ENCODE measurements at places on chromosomes 13 and 19. TPM values are rescaled to one million over a fixed set of nuclear protein-coding genes. Genes with fewer than 3 reads are reported as not detected.

The CBY2 gene
- total RNA-seq, result not detected

The PSG11 gene
- total RNA-seq, result 0.11 TPM

The DLEU7 gene
- not detected for total RNA-seq

The PRODH2 gene
- not detected for total RNA-seq

The CGB1 gene
- total RNA-seq, result not detected

The KIR3DL1 gene
- not detected for total RNA-seq

The COL5A3 gene
- 21.8 TPM for total RNA-seq

The ISOC2 gene
- total RNA-seq, result 53.3 TPM

The TUBB4A gene
- total RNA-seq, result not detected

The CYP4F2 gene
- not detected for total RNA-seq

The CLDND2 gene
- not detected for total RNA-seq

The DNAAF3 gene
- total RNA-seq, result 0.43 TPM

The IL17D gene
- total RNA-seq, result 4.1 TPM

The USE1 gene
- 22.7 TPM for total RNA-seq

The LRRC25 gene
- 0.39 TPM for total RNA-seq

The NPAS1 gene
- 0.78 TPM for total RNA-seq

The LACC1 gene
- 13.6 TPM for total RNA-seq

The INSL3 gene
- not detected for total RNA-seq

The RPS5 gene
- total RNA-seq, result 1,127 TPM

The NPHS1 gene
- not detected for total RNA-seq

The SETDB2 gene
- total RNA-seq, result 29.0 TPM

The CNN1 gene
- total RNA-seq, result 1.0 TPM

The NANOS3 gene
- not detected for total RNA-seq

The RNF225 gene
- total RNA-seq, result not detected

The TINCR gene
- 0.32 TPM for total RNA-seq

The KLK4 gene
- total RNA-seq, result not detected

The C1QTNF9B gene
- not detected for total RNA-seq

The ZNF90 gene
- total RNA-seq, result 2.5 TPM

The RXFP2 gene
- total RNA-seq, result not detected

The SBK3 gene
- 0.11 TPM for total RNA-seq

The ZNF600 gene
- 13.5 TPM for total RNA-seq

The SLC25A41 gene
- 0.11 TPM for total RNA-seq

The KLHL1 gene
- total RNA-seq, result not detected

The ZNF414 gene
- total RNA-seq, result 3.7 TPM

The RGL3 gene
- total RNA-seq, result 4.3 TPM

The ADGRE1 gene
- total RNA-seq, result not detected

The PRSS57 gene
- not detected for total RNA-seq

The WDR88 gene
- total RNA-seq, result not detected

All from articular chondrocyte of knee joint (primary cell).